ENCODE measurements at places on chromosomes 4 and X.

- no peak for DNase-seq
Measured at GRCh38 chr4:141524116-141524515, 112.3 kb upstream of the IL15 start.

GRCh38 chr4:54940996-54941865 is 184.2 kb downstream of the KDR start:
- no peak for DNase-seq

GRCh38 chr4:123618606-123619005 is 222.0 kb downstream of the SPRY1 start:
- no peak for DNase-seq

GRCh38 chrX:103658681-103659433 is 27.6 kb downstream of the MORF4L2 start:
- no peak for DNase-seq

Measured in iPS DF 19.7 (cell line).